ENCODE measurements at places on chromosomes 1 and 21.
A peak's percentile ranks its signal among the peaks of the same experiment; 100 is the strongest.

DNA sequence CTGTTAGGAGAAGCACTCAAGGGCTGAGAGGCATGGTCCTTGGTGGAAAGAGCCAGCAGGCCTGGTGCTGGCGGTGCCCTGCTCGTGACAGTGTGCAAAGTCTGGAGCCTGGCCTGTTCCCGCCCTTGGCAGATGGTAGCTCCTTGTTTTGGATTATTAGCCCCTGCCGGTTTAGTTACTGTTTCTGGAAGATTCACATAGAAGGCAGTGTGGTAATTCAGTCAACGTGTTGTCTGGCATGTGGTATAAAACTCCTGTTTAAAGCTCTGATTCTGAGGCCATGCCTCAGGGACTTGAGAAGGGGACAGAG lies 6.8 kb downstream of the PKNOX1 start:
- DNase-seq, result no peak

DNA sequence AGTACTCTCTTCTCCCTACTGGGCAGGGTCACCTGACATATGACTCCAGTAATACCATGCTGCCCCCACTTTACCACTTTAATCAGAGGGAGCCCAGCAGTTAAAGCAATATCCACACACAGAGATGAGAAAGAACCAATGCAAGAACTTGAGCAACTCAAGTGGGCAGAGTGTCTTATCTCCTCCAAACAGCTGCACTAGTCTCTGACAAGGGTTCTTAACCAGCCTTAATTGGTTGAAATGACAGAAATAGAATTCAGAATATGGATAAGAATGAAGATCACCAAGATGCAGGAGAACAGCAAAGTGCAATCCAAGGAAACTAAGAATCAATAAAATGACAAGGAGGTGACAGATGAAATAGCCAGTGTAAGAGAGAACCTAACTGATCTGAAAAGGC lies 91.0 kb downstream of the KCNT2 start:
- DNase-seq, result no peak

DNA sequence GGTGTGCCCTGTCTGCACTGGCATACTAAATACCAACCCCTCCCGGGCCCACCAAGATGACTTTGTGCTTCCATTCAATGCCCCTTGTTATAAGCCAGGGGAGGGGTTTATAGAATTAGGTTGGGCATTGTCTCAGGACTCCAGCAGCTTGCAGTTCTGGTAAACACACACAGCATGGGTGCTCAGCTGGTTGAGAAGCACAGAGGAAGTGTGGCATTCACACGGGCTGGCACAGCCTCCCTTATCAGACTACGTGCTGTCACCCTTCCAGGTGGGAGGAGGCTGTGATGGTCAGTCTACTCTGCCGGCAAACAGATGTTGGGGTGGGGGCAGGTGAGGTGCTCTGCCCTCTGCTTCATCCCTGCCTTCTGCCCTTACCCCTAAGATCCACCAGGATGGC lies 15.0 kb upstream of the SLC6A17 start:
- no peak for DNase-seq

GRCh38 chr21:31720739-31721138 lies 11.2 kb downstream of the SCAF4 start:
- no peak for DNase-seq

DNA sequence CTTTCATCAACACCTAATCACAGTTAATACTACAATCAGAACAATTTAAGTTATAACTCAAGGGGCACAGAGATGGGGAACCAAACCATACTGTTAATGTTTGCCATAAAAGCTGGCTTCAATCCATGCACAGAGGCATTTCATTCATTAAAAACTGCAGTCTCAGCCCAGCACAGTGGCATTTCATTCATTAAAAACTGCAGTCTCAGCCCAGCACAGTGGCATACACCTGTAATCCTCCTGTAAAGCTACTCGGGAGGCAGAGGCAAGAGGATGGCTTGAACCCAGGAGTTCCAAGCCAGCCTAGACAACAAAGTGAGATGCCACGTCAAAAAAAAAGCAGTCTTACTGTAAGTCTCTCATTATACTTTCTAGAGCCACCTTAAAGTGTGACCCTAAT lies 29.2 kb downstream of the ARID4B start:
- no peak for DNase-seq

DNA sequence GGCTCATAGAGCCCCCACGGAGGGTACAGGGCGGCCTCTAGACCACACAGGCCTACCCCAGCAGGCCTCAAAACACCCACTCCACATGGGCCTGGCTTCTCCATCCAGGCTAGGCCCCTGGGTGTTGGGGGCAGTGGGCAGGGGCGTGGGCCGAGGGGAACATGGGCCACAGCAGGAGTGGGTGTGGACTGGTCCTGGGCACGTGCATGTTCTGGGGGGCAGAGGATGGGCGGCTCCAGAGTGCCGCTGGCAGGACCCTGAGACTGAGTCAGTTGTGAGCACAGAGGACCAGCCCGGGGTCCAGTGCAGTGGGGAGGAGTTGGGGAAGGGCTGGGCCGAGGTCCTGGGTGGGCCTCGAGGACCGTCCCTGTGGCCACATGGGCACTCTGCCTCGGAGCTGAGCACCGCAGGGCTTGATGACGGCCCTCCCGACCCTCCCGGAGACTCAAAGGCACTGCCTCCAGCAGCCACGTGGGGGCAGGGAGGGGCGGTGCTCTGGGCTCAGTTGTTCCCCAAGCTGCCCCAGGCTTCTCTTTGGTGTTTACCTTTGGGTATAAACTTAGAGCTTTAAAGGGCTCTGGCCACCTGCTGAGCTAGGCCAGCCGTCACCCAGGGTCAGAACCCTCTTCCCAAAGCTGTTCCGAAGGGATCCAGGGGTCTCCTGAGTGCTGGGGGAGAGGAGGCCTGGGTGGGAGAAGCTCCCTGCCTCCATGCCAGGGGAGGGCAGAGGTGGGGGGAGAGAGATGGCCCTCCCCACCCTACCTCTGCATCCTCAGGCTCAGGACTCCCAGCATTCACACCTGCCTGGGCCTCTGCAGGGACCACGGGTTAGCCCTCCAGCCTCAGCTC lies 79.9 kb downstream of the MORN1 start:
- peak; percentile 67 for DNase-seq

DNA sequence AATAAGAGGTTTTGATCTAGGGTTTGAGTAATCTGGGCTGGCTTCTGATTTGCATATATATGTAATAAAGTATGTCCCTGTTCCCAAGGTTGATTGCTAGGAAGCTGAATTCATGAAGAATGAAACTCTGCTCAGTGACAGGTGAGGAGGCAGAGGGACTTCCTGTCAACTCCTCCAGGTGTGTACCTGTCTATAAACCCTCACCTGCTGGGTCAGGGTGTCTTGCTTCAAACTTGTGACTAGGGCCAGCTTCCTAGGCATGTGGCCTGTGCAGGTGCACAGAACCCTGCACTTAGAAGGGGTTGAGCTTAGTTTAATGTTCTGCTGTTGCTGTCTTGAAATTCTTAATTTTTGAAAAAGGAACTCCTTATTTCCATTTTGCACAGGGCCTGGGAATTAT lies 21.1 kb downstream of the OLFML3 start:
- DNase-seq, result no peak

DNA sequence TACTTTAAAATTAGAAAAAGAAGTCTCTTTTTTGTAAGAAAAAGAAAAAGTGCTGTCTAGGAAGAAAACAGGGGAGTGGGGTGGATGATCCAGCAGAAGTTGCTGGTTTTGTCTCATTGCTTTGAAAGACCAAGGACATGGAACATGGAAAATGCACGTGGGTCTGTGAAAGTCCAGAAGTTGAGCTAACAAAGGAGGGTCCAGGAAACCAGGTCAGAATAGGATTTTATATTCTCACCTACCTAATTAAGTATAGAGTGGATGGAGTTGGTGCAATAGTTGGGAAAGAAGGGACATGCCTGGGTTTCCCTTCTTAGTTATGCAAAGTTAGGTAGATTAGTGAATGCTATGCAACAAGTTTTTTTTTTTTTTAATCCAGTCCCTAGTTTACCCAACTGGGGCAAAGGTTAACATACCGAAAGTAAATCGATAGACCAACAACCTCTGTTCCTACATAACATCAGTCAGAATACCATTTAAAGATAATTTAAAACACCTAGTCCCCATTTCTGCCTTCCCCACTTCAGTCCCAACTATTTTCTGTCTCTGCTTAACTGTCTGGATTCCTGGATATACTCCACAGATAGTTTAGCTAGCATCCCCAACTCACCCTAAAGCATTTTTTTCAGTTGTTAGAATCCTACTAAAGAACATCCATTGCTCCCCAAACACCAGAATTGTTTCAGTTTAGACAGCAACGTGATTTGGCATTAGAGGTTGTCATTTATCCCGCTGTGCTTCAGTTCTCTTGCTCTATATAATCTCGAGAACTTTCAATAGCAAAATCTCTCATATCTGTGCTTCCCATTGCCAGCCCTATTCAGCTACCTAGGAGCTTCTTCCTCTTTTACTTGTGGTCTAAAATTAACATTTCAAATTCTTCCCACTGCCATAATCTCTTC lies 105.7 kb upstream of the PLPPR5 start:
- no peak for DNase-seq

DNA sequence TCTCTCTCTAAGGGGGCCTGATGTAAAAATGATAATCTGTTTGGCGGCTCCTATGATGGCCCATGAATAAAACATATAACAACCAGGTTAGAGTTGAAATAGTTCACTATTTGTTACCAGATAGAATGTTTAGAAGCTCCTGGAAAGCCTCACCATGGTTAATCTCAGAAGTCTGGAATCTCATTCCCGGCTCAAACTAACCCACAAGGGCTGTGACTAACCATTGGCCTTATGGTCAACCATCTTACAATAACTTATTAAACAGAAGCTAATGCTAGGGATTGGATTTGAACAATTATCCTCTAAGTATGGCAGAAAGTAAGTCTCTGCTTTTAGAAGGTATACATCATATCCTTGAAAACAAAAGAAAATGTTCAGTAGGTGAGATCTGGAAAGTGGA lies 134.1 kb upstream of the ADGRL2 start:
- no peak for DNase-seq

DNA sequence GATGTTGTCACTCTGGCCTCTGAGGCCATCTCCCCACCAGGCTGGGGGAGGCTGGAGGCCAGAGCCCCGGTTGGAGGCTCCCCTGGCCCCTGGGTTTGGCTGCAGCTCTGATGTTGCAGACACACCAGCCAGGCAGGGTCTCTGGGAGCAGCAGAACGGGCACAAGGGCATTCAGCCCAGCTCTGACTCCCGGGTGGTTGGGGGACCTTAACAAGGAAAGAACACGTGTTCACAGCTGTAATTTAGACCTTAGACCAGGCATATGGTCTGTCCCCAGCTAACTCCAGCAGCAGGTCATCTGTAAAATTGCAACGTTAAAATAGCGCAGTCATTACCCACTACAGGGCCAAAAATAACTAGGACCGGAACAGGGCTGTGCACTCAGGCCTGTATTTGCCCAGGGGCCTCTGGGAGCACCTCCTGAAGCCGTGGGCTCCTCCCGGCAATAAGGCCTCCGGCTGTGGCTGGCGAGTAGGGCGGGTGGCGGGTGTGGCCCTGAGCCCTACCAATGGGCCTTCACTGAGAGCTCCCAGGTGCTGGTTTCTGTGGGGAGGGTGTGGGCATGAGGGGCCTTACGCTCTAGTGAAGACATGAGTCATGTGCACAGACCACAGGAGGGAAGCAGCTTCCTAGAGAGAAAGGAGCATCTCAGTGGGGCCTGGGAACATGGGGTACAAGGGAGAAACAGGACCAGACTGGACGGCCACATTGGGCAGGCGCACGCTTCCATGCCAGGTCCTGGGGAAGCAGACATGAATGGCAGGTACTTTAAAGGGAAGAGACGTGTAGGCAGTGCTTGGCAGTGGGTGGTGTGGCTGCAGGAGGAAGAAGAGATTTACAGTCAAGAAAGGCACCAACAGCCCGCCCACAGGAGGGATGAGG lies 6.1 kb downstream of the LDLRAP1 start:
- peak; percentile 76 for DNase-seq

DNA sequence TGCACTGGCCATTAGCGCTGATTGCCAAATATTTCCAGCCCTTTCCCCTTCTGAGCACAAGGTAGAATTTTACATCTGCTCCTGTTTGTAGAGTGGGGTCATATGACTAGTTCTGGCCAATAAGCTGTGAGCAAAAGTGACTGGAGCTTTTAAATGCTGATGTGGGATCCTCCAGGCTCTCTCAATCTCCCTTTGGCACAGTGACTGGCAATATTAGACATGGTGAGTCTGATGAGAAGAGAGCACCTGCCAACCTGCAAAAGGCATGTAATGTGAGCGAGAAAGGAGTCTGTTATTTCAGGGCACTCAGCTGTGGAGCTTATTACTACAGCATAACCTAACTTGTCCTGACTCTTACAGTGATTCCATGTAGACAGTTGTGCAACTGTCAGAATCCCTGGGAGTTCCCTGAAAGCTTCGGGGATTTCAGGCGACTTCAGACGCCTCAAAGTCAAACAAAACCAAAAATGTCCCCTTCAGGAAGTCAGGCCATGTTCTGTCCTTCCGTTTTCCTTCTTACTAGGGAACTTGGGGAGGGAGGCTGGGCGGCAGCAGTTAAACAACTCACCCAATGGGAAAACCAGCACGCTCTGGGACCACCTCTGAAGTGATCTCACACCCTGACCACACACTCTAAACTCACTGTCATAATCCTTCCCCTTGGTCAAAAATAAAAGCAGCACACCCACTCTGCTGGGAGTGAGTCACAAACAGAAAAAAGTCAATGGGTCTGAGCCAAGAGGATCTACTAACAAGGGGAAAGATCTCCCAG lies 3.6 kb upstream of the RASSF5 start:
- peak; percentile 98 for DNase-seq

DNA sequence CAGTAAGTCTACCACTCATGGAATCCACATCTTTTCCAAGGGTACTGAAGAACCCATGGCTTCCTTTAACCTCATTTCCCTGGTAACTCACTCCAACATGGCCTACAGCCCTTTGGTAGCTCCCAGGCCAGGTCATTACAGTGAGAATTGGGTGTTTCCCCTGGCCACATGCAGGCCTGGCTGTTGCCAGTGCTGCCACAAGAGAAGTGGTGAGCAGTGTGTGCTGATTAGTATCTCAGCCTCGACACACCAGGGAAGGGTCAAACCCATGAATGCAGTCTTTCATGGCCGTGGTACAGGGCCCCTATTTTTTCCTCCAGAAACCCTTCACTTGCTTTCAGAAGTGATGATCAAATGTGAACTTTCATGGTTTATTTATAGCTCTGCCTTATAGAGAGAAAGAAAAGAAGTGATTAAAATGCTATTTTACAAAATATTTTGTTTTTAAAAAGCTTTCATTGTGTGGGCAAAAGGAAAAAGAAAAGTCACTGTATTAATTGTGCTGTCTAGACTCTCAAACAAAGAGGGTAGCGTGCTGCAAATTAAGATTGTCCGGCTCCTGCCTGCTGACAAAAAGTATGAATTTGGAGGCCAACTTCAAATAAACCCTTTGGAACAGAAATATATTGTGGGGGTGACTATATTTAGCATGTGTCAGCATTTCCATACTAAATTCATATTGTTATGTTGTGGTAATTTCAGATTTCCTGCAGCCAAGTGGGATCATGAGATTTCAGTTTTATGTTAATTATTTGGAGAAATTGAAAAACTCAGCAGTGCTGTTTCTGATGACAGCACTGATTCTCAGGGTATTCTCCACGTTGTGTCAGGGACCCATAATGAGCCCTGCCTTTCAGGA lies 62.0 kb upstream of the HOOK1 start:
- no peak for DNase-seq

DNA sequence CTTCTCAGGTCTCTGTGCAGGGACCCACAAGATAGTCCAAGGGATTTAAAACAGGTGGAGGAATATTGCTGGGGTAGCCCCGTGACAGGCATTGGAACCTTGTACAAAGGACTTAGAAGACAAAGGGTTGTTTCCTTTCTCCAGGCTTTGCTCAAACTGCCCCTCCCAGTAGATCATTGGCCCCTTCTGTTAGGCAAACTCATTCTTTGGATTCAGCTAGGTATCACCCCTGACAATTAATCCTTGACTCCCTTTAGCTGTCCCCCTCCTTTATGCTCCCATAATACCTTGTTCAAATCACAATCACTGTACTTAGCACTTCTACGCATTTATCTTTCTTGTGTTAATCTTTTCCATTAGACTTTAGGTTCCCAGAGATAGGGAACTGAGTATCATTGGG lies 360.5 kb downstream of the KCNH1 start:
- no peak for DNase-seq
